Stromal cell of bone marrow (primary cell): ENCODE measurements at places on chromosomes 2 and 18.

- DNase-seq = no peak
These were observed 65.3 kb downstream of the CCDC93 start for GRCh38 chr2:117948615-117949014.

GRCh38 chr18:47912343-47912742 lies 18.1 kb downstream of the SMAD2 start:
- peak; percentile 16 for DNase-seq

- DNase-seq = no peak
These were observed 27.3 kb upstream of the NTSR2 start for GRCh38 chr2:11697103-11697871.

DNA sequence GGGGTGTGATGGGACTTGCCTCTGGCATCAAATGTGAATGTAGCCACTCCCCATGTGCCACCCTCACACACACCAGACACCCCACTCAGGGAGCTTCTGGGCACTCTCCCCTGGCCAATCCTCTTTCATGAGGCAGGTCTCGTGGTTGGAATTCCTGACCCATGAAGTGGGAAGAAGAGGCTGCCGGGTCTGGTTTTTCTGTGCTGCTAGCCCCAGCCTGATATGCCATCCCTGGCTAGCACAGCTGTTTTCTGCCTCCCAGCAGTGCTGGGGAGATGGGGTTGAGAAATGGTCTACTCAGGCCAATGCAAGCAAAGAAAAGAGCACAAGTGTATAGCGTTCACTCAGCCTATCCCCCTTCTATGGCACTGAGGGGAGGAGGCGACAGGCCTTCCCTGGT lies 1.2 kb upstream of the C2orf72 start:
- DNase-seq = no peak

GRCh38 chr18:2180586-2180985 lies 390.7 kb downstream of the METTL4 start:
- DNase-seq = no peak

DNA sequence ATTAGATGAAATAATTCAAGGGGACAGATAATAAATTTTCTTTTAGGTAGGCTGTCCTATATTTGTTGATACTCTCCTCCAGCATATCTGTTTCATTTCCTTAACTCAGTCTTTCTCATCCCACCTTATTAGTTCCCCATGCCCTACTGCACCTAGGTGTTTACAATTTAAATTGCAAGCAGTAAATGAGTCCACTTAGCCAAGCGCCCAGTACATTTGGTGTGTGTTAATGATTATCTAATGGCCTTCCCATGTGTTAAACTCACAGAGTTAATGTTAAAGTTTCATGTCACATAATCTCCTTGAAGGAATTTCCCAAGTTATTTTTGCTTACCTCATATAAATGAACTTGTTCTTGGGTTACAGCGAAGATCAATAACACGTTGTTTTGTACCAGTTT lies 31.2 kb downstream of the ITGB6 start:
- no peak for DNase-seq

DNA sequence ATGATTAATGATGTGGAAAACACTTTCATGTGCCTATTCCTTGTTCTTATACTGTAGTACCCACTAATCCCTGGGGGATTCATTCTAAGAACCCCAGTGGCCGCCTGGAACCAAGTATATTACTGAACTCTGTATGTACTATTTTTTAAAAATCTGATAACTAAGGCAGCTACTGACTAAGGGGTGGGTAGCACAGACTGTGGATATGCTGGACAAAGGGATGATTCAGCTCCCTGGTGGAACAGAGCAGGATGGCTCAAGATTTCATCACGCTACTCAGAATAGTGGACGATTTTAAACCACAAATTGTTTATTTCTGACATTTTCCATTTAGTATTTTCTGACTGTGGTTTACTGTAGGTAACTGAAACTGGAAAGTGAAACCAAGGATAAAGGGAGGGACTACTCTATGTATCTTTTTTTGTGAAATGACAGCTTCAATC lies 41.8 kb upstream of the CDC42EP3 start:
- peak; percentile 90 for DNase-seq

DNA sequence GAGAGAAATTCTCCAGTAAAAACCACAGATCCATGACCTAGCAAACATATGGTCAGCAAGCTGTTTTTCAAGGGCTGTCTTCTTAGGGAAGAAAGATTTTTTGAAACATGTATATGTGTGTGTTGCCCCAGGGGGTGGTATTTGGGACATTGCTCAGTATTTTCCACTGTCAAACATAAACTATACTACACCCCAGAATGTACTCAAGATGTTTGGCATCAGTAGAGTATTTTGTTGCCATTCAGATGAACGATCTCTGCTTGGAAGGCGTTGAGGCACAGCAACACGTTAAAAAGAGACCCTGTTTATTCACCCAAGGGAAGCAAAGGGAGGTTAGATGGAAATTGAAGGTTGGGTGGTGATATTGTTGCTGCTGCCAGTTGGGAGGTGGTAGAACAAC lies 30.0 kb downstream of the EEF1B2 start:
- no peak for DNase-seq

DNA sequence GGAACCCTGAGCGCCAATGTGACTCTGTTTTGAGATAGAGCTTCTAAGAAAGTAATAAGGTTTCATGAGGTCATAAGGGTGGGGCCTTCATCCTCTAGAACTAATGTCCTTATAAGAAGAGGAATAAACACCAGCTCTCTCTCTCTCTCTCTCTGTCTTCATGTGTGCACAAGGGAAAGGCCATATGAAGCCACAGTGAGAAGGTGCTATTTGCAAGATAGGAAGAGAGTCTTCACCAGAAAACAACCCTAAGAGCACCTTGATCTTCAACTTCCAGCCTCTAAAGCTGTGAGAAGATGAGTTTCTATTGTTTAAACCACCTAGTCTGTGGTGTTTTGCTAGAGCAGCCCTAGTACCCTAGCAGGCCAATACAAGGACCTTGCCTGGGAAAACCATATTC lies 55.8 kb downstream of the DOCK10 start:
- DNase-seq = no peak

- no peak for DNase-seq
These were observed 32.1 kb downstream of the E2F6 start for GRCh38 chr2:11433822-11434221.

DNA sequence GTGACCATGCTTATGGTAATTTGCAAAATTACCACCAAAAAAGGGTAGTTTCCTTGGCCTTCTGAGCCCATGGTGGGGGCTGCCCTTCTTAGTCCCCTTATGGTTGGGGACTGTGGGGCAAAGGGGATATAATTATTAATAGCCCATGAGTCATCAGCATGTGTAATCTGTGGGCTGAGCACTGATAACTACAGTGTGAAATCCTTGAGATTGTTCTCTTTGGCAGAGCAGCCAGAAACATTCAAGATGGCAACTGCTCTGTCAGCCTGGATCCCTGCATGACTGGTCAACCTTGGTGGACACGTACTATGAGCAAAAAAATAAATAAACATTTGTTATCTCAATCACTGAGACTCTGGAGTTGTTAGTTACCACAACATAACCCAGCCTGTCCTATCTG lies 61.3 kb downstream of the MGAT4A start:
- DNase-seq = no peak

GRCh38 chr18:3715231-3716080 lies 265.5 kb downstream of the TGIF1 start:
- DNase-seq = no peak

DNA sequence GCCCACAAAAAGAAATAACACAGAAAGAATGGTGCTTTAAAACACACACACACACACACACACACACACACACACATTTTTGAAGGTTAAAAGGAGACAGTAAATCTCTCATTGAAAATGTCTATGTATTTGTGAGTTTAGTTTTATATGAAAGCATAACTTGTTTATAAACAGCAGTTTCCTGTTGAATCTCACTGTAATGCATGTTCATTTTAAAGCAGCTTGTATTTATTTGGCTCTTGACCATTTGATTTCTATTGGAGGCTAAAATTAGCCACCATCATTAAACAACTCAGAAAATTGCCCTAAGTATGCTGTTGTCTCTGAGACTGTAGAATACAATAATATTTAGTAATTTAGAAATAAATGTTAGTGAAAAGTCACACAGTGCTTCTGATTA lies 95.0 kb downstream of the TMEM185B start:
- no peak for DNase-seq

GRCh38 chr2:219406861-219407230 lies 11.3 kb upstream of the DES start:
- DNase-seq = peak; percentile 96

- DNase-seq = peak; percentile 30
These were observed 306.5 kb upstream of the TNP1 start for GRCh38 chr2:217166241-217166850.

DNA sequence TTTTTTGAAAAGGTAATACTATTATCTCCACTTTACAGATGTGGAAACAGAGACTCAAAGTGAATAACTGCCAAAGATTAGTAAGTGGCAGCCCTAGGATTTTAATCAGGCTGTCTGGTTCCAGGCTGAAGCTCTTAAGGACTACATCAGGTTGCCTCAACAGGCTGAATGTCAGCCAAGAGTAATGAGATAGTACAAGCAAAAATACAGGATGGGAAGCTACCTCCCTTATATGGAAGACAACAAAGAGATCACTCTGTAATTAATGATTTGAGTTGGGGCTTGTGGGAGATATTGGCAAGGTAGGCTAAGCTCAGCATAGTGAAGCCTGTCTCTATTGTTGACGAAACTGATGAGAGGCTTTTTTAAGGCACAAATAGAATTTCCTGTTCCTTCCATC lies 323.1 kb downstream of the KCNJ3 start:
- DNase-seq = no peak

- no peak for DNase-seq
These were observed 231.3 kb downstream of the ALPK2 start for GRCh38 chr18:58397385-58398132.

DNA sequence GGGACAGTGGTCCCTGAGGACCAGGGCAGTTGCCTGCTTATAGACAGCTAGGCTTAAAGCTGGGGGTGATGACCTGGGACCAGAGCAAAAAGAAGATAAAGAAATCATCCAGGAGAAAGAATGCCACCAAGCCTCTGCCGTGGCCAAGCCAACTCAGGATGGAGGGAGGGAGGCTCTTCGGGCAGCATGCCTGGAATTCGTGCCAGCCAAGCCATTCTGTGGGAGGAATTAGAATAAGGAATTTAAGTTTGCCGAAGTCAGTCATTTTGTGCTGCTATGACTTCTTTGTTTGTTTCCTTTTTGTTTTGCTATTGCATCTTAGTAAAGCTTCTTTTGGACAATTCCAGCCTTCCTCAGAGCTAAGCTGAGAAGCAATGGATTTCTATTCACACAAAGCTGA lies 124.1 kb downstream of the EN1 start:
- peak; percentile 29 for DNase-seq

- DNase-seq = no peak
These were observed 317.4 kb downstream of the EN1 start for GRCh38 chr2:118529908-118530599.

DNA sequence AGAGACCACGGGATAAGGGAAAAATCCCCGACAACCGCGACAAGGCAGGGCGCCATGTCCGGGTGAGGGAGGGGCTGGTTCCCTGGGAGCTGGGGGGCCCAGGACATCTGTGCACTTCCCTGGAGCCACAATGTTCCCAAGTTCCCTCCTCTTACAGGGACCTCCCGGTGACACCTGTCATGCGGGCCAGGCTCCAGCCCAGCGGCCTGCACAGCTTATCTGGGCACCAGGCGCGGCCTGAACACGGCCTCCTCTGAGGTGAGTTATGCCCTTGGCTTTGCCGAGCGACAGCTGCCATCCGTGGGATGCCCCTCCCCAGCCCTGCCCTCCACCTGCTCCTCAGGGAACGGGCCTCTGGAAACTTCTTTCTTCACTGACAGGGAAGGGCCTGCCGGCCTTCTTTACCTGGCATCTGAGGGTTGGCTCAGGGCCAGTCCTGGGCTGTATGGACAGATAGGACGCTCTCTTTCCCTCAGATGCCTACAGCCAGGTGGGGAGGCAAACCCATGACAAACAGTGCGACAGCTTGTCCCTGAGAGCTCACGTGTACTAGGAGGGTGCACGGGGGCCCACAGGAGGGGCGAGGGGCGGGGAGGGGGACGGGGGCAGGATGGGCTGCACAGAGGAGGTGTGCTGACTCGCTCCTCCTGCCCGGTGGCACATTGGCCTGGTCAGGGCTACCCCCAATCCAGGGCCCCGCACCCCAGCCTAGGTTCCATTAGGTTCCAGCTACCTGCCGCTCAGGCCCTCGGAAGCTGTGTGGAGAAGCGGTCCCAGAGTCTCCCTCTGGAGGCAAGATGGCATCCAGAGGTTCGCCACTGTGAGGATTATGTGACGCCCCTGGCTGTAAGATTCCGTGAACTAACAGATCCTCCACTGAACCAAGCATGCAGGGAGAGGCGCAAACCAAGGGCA lies 34.9 kb upstream of the HPCAL1 start:
- DNase-seq = no peak

DNA sequence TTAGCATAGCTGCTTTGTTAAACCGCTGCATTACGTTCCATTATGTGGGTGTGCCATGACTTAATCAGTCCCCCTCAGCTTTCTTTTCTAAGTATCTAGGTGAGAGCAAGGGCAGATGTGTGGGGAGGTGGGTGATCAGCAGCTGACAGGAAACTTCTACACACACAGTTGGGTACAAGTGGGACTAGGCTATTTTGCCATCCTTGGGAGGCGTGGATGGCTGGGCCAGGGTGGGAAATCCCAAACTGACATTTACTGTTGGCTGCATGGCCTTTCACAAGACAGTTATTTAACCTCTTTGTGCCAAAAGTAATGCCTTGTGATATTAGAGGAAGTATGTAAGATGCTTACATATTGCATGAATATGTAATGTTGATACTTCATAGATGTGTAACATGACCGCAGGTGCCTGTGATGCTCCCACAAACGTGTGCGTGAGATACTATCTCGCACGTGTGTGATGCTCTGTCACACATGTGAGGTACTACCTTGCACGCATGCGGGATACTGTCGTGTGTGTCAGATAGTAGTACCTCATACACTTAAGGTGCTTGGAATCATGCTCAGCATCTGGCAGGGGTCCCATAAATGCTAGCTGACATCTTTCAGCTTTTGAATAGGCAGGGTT lies 314.5 kb downstream of the PRKCE start:
- DNase-seq = no peak

- DNase-seq = peak; percentile 16
These were observed at the start of gene SCN9A for GRCh38 chr2:166375736-166376487. Gene SCN9A, minus strand, starts transcription at chr2:166375944. Its CDS starts 64,188 bp downstream, at chr2:166311756.

DNA sequence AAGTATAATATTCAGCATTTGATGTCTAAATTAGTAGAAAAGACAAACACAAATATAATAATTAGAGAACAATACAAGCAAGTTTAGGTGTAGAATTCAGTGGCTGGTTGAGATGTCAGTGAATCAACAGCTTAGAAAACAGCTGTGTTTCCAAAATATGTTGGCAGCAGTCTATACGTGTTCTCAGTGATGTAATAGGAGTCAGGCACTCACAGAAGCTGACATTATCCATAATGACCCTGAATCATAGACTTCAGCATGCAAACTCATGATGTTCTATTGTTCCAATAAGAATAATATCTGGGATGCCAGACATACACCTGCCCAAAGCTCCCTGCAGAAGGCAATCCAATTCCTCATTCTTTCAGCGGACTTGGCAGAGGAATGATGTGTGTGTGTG lies 164.7 kb downstream of the SLC8A1 start:
- DNase-seq = no peak
